CD4-positive, alpha-beta T cell (primary cell): ENCODE measurements at places on chromosomes 6 and 20. TPM values are rescaled to one million over a fixed set of nuclear protein-coding genes. Genes with fewer than 3 reads are reported as not detected.
A peak's percentile ranks its signal among the peaks of the same experiment; 100 is the strongest.

The RAB32 gene
- 0.47 TPM for total RNA-seq

DNA sequence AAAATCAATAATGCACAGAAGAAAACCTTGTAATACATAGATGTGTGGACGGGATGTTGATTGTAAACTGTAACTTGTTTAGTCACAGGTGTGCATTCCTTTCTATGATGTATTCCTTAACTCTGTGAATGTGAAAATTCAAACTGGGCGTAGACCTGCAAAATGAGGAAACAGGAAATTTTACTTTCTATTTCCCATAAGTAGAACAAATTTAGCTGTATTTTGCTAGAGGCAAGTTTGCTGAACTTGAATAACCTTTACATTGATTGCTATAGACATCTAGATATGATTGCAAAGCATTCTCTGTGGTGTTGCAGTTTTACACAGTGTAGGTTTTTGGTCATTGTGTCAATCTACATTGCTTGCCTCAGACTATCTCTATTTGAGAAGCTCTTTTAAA, 368.4 kb upstream of the MAN1A1 start:
- DNase-seq, result no peak
- H3K27ac ChIP-seq, result no peak overlapping the region
- H3K4me3 ChIP-seq, result no peak overlapping the region
- no peaks in the 10 kb centered on the region for H3K4me1 ChIP-seq
- H3K27me3 ChIP-seq, result no peaks in the 10 kb centered on the region
- no peaks in the 10 kb centered on the region for H3K36me3 ChIP-seq

The ETV7 gene
- total RNA-seq, result 0.73 TPM

GRCh38 chr6:16332175-16332542, 93.8 kb downstream of the GMPR start:
- H3K27me3 ChIP-seq, result no peaks in the 10 kb centered on the region
- peak; percentile 85 for DNase-seq
- H3K27ac ChIP-seq, result no peak overlapping the region
- H3K36me3 ChIP-seq, result peaks cover 10% of the 10 kb centered on the region
- peak overlapping the region; percentile 10 for H3K4me3 ChIP-seq

DNA sequence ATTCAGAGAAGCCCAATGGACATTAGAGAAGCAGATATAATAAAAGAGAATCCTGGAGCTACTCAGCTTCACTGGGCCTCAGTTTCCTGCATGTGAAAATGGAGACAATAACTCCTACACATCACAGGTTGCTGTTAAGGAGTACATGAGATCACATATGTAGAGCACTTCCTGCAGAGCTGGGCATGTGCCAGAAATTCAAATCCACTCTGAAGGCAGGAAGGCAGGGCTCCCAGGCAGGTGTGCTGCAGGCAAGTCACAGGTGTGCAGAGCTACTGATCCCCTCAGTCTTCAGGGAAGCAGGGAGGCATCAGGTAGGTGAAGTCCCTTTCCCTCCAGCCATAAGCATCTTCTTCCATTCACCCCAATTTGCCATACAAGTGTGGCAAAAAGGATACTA, 48.0 kb downstream of the DST start:
- H3K27ac ChIP-seq, result no peak overlapping the region
- no peaks in the 10 kb centered on the region for H3K36me3 ChIP-seq
- no peak overlapping the region for H3K4me3 ChIP-seq
- H3K27me3 ChIP-seq, result no peaks in the 10 kb centered on the region
